ENCODE measurements at places on chromosomes 12 and 14.

DNA sequence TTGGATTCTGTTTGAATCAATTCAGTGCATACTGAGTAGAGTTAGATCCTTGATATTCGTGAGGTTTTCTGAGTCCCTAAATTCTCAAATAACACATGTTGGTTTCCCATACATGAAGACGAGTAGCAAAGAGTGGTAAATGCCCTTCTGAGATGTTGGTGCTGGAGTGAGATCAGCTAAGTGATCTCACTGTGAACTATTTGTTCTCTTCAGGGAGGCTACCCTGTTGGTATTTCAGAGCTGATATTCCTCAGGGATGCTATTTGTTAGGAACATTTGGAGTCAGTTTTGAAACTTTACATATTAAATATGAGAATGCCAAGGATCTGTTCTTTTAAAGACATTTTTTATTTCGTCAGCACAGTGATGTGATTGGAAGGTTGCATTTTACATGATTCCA lies 54.7 kb downstream of the SUSD6 start:
- DNase-seq: no peak

DNA sequence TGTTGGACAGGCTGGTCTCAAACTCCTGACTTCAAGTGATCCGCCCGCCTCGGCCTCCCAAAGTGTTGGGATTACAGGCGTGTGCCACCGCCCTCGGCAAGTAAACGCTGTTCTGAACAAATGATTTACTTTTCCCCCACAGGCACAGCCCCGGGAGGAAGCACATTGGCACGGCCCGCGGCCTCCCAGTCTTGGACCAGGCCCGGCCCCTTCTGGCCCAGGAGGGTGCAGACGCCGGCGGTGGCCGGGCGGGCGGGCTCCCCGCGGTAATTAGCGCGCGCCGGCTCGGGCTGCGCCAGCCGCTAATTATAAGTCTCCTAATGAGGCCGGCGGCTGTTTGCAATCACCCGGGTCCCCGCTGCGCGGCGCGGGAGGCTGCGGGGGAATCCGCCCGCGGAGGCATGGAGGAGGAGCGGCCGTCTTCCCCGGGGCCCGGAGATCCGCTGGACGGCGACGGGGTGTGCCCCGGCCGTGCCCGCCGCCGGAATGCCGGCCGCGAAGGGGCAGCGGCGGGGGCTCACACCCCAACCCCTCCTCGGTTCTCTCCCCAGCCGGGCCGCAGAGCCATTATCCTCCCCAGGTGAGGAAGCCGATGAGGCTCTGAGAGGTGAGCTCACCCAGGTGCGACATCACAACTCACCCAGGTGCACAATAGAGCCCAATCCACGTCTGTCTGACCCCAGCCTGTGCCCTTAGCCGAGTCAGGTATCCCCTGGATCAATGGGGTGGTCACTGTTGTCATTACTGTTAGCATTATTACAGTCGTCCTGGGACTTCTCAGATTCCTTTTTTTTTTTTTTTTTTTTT lies 3.3 kb upstream of the POP5 start:
- peak; percentile 79 for DNase-seq

DNA sequence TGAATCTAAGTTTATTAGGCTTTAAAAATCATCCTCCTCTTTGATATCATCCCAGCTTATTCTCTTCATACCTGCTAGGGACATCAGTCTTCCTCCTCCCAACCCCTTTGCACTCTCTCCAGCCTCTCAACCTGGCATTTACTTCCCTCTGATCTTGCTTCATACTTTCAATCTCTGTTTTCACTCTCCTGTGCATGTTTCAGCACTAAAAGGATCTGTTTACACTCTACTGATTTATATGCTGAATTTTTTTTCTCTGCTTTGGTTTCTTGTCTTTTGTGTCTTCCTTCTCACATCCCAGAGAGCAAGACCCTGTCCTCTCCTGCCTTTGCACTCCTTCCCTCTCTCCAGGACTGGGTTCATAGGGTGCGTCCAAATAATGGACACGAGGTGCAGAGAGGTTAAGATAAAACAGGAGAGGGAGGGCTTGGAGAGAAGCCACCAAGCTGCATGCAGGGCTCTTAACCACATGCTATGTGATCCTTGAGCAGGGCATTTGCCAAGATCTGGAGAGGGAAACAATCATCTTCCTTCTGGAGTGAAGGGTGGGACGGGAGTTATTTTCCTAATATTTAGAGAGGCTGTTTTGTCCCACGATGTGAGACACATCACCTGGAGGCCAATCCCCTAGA lies 3.0 kb upstream of the CISTR start:
- DNase-seq: no peak

GRCh38 chr14:64196814-64197411 lies 97.3 kb downstream of the ESR2 start:
- DNase-seq: peak; percentile 78

GRCh38 chr14:36320897-36321381 lies 502 bp upstream of the MBIP start:
- no peak for DNase-seq

DNA sequence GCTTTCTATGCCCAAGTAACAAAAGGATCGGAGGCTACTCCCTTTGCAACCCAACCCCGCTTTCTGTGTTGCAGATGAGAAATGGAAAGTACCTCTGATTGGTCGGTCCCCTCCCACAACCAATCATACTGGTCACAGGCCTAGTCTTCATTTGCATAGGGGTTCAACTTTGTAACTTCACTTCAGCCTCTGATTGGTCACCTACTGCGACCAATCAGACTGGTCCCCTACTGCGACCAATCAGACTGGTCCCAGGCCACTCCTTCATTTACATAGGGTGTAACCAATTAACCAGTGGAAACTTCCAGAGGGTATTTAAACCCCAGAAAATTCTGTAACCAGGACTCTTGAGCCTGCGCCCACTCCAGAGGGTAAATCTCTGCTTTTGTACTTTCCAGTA lies 906.4 kb upstream of the TMEM132C start:
- DNase-seq: no peak

DNA sequence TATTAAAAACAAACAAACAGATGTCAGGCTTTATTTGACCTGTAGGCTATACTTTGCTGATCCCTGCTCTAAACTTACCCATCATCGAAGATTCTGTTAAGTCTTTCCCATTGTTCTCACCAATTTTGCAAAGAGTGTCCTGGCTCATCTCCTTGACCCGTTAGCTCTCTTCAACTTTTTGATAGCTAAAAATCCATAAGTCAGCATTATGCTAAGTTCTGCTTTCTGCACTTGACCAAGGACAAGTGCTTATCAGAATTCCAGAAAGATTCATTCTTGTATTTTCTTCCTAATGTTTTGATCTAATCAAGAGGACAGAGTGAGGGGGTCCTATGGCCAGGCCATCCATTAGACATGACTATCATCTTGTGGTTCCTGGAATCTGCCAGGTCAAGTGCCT lies 503.5 kb downstream of the FUT8 start:
- DNase-seq: no peak

GRCh38 chr12:123919980-123920360 lies 52.7 kb downstream of the CCDC92 start:
- no peak for DNase-seq

DNA sequence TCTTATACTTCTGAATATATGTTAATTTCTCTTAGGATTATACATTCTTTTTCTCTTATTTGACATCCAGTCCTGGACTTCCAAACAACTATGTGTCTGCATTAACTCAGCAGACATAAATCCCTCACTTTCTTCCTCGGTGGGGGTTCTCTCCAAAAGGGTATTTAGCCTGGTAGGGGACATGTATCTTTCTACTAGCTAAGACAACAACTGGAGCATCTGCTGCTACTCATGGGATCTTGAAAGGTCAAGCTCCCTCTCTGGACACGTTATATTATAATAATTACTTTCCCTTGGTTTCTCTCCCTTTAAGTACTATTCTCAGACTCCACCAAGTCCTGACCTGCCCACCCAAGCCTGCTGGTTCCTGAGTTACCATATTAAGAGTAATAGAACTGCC lies 983.7 kb upstream of the FLRT2 start:
- DNase-seq: no peak

GRCh38 chr14:93160353-93160801 lies 24.3 kb downstream of the MOAP1 start:
- no peak for DNase-seq

DNA sequence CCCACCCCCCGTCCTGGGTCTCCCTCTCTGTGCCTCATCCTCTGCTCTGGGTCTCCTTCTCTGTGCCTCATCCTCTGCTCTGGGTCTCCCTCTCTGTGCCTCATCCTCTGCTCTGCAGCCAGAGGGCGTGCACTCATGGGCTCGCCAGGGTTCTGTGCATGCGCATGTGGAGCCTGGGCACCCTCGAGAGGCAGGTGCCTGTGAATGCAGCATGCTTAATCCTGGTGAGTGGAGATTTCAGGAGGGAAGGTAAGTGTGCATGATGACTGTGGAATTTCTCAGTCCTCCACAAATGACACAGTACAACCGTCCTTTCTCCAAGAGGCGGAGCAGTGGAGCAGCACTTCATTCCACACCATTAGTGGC lies 65.2 kb downstream of the EP400 start:
- DNase-seq: no peak

DNA sequence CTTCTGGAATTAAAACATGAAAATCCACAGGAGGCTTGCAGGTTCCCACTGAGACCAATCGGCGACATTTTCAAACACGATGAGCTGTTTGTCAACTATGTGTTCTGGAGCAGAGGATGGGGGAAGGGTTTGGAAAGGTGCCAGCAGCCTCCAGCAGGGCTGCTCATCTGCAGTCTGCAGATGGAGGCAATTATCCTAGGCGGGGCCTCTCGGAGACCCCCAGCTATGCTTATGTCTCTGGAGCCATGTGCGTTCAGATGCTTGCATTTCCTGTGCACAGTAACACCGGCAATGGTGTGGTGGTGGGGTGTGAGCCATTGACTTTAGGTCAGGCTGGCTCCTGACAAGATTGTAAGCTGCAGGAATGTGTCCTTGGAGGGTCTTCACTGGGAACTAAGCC lies 51.7 kb downstream of the RPH3A start:
- DNase-seq: no peak

- DNase-seq: no peak
Observed at GRCh38 chr14:91400696-91401095, 16.9 kb downstream of the CCDC88C start.

GRCh38 chr14:50821510-50822464 lies 9.2 kb downstream of the NIN start:
- no peak for DNase-seq

GRCh38 chr12:54126029-54126695 lies 62.6 kb downstream of the SMUG1 start:
- DNase-seq: peak; percentile 75

GRCh38 chr12:119627019-119627643 lies 33.6 kb downstream of the TMEM233 start:
- DNase-seq: no peak

DNA sequence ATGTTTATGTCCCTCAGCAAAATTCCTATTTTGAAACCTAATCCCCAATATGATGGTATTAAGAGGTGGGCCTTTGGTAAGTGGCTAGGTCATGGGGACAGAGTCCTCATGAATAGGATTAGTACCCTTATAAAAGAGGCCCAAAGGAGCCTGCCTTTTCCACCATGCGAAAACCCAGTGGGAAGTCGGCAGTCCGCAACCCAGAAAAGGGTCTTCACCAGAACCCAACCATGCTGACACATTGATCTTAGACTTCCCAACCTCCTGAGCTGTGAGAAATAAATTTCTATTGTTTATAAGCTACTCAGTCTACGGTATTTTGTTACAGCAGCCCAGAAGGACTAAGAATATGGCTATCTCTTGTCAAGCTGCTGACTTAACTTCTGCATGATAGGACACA lies 66.5 kb downstream of the COCH start:
- DNase-seq: no peak

DNA sequence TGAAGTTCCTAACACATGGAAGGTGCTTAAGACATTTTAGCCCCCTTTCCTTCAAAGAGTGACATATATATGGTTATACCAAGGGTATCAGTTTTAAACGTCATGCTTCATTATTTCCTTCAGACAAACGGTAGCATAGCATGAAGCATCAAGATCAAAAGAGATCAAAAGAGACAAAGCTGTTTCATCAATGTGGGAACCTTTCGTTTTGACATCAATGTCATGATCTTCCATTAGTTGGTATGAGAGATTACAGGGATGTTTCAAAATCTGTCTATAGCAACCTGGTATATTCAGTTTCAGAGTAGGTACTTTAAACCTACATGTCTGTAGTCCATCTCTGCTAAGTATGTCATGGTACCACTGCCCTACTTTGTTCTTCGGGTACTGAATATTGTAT lies 28.3 kb downstream of the PUS7L start:
- DNase-seq: no peak

GRCh38 chr14:34522496-34522895 lies 17.0 kb downstream of the EAPP start:
- no peak for DNase-seq

- peak; percentile 1 for DNase-seq
Observed at GRCh38 chr14:29320286-29320685, 553.7 kb downstream of the FOXG1 start.

GRCh38 chr14:61698206-61698980 lies 3.1 kb downstream of the HIF1A start:
- no peak for DNase-seq

DNA sequence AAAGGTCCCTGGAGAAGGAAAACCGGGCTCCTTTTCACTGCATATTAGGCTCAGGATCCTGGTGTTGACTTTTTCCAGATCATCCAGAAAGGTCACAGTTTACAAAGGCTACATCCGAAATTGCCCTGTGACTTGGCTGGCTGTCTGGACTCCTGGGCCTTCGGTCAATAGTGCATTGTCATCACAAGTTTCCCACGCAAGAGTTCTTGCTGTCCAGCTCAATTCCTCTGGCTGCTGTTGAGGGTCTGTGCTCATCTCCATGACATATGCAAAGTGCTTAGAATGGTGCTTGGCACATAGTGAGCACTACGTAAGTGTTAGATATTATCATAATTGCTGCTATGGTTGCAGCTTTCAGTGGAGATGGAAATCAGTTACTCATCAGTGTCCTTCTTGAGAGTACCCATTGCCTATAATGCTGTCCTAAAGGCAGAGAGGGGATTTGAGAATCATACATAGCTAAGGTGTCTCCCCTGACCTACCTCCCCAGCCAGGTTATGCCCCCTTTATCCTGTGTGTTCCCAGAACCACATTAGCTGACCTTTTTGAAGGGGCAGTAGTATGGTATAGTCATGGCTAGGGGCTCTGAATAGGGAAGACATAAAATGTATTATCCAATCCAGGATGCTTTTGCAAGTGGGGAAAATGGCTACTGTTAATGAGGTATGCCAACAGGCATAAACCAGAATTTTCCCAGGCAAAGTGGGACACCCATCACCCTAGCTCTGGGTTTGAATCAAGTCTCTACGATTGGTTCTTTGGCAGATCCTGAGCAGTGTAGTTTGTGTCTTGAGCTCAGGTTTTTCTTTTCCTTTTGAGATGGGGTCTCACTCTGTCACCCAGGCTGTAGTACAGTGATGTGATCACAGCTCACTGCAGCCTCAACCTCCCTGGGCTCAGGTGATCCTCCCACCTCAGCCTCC lies 132.0 kb upstream of the CCND2 start:
- DNase-seq: no peak

DNA sequence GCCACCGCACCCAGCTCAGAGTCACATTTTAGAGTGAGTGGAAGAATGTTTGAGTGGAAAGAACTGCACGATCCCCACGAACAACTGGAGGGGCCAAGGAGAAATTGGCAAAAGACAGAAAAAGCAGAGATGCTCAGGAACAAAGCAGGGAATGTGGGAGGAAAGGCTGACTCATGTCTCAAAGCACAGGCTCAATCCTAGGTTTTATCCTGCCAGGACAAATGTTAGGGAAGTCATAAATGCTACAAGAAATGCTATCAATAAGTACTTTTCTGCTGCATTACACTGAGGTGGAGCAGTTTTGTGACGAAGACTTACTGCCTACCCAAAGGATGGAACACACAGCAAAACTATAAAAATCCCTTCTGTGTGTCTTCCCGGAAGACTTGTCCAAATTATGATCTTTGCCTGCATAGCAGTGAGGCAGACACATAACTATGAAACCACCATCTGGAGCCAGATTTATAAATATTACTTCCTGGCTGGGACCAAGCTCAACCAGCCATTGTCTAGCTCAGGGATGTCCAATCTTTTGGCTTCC lies 26.7 kb downstream of the NIN start:
- no peak for DNase-seq
